Fibroblast of gingiva (primary cell): ENCODE measurements at places on chromosomes 7 and 10.

- peak; percentile 15 for DNase-seq
These were observed 143.6 kb downstream of the AGMO start for GRCh38 chr7:15418264-15418663.

DNA sequence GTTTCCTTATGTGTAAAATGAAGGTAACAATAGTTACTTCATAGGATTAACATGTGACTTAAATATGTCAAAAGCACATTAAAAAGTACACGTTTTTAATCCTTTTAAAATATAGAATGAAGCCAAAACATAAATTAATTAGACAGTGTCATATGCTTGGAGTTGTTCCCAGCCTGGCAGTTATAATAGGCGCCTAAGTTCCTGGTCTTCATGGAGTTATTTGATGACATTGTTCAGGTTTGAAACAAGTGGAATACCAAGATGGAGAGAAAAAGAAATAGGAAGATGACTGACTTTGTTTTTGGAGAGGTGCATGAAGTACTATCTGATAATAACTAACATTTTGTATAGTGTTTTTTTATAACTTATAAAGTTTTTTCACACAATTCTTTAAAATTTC lies 67.3 kb downstream of the ZNRF2 start:
- DNase-seq, result no peak

GRCh38 chr7:12066004-12066403 lies 145.1 kb upstream of the TMEM106B start:
- no peak for DNase-seq

GRCh38 chr7:30791114-30791513 lies 19.9 kb downstream of the MINDY4 start:
- no peak for DNase-seq

- no peak for DNase-seq
These were observed 4.7 kb downstream of the GDF2 start for GRCh38 chr10:47326927-47327330.

- DNase-seq, result no peak
These were observed 2.0 kb upstream of the HOXA3 start for GRCh38 chr7:27154369-27154768.

GRCh38 chr7:5351507-5352265 lies 68.9 kb downstream of the SLC29A4 start:
- no peak for DNase-seq

DNA sequence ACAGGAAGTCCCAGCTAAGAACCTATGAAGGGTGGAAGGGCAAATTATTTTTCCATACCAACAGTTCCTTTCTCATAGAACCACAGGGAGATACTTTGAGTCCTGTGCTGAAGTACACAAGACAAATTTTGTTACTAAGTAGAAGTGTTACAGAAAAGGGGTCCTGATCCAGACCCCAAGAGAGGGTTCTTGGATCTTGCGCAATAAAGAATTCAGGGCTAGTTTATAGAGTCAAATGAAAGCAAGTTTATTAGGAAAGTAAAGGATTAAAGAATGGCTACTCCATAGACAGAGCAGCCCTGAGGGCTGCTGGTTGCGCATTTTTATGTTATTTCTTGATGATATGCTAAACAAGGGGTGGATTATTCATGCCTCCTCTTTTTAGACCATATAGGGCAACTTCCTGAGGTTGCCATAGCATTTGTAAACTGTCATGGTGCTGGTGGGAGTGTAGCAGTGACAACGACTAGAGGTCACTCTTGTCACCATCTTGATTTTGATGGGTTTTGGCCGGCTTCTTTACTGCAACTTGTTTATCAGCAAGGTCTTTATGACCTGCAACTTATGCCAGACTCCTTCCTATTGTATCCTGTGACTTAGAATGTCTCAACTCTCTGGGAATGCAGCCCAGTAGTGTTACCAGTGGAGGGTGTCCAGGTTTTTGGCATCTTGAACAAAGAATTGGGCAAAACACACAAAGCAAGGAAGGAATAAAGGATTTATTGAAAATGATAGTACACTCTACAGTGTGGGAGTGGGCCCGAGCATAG lies 409.4 kb downstream of the SH2D4B start:
- no peak for DNase-seq

- no peak for DNase-seq
These were observed 47.2 kb downstream of the PWWP2B start for GRCh38 chr10:132443983-132444876.

- no peak for DNase-seq
These were observed 25.6 kb downstream of the GPER1 start for GRCh38 chr7:1113548-1113885.

DNA sequence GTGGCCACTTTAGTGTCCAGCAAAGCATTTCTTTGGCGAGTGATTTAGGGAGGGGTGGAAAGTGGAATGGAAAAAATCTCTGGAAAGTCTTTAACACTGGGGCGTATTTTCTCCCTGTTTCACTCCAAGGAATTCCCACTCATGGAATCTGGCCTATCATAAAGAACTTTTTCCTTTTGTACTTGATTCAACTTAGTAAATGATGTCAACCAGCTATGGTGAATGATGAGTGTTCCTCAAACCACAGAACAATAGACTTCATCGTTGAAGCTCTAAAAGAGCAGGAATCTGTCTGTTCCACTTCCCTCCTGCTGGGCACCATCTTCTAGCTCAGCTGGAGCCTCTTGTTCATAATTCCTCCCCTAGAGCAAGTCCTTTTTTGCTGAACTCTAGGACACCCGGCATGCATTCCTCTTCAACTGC lies 66.5 kb downstream of the EPDR1 start:
- DNase-seq, result no peak
